ENCODE measurements at places on chromosomes 7 and 10.

DNA sequence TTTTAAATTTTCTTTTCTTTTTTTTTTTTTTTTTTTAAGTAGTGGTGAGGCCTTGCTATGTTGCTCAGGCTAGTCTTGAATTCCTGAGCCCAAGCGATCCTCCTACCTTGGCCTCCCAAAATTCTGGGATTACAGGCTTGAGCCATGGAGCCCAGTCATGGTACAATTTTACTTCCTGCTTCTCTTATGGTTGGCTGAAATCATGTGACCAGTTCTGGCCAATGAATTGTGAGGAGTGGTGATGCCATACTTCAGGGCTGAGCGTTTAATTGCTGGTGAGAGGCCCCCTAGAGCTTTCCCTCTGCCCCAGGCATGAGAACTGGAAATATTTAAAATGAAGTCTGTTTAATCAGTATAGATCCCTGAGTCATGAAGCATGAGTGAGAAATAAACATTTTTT is 22.2 kb upstream of the BAIAP2L1 start:
- no peak for DNase-seq

GRCh38 chr10:29541422-29542210 is 93.2 kb downstream of the SVIL start:
- DNase-seq: no peak

GRCh38 chr7:36852017-36852416 is 127.7 kb upstream of the AOAH start:
- peak; percentile 11 for DNase-seq

DNA sequence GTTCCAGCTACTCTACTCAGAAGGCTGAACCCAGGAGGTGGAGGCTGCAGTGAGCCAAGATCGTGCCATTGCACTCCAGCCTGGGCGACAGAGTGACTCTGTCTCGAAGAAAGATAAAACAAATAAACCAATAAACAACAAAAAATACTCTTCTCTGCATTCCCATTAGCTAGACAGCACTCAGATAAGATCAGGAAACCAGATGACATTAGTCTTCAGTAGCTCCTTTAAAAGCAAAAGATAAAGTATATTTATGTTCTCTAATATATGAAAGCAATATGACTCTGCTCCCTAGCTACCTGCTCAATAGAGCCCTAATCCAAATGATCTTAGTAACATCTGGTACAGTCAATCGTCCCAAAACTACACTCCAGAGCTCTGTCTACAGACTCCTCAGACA is 212.9 kb downstream of the ELMO1 start:
- no peak for DNase-seq

GRCh38 chr7:156618078-156618779 is 22.3 kb upstream of the RNF32 start:
- DNase-seq: no peak

- DNase-seq: peak; percentile 70
Measured at GRCh38 chr7:104207731-104208420, at the start of gene ORC5. Gene ORC5, minus strand, starts transcription at chr7:104208013. Its CDS starts 109 bp downstream, at chr7:104207904.

- no peak for DNase-seq
Measured at GRCh38 chr7:4888161-4888560, 4.6 kb upstream of the RADIL start.

GRCh38 chr10:22341190-22341925 is 3.9 kb upstream of the SPAG6 start:
- no peak for DNase-seq

DNA sequence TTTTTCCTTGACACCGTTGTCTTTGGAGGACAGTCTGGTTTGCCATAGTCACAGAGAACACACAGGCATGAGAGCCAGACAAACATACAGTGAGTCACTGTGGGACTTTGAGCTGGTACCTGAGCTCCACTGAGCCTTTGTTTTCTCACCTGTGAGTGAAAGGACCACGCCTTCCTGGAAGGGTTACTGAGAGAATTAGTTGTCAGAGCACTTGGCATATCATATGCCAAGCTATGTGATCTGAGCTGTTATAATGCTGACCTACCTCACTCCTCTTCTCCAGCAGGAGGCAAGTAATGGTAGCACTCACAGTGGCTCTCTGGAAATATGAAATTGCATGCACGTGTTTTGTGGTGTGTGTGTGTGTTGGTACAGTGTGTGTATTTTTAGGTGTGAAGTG is 59.7 kb downstream of the CXCL12 start:
- no peak for DNase-seq

- DNase-seq: no peak
Measured at GRCh38 chr10:64096941-64097340, 575.7 kb downstream of the REEP3 start.

DNA sequence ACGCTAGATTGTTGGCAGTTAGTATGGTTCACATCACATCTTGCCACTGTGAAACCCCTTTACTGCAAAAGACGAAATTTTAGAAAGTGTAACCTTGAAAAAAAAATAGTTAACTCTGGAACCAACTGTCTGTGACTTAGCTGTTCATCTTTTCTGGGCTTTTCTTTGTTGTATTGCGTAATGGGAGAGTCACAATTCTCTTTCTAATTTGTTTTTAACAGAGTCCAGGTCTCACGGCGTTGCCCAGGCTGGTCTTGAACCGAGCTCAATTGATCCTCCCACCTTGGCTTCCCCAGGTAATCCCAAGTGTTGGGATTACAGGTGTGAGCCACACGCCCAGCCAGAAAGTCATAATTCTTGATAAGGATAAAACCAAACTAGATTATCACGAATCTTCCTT is 14.5 kb downstream of the UBE3C start:
- no peak for DNase-seq

- no peak for DNase-seq
Measured at GRCh38 chr7:31767686-31768358, 80.8 kb downstream of the PPP1R17 start.

DNA sequence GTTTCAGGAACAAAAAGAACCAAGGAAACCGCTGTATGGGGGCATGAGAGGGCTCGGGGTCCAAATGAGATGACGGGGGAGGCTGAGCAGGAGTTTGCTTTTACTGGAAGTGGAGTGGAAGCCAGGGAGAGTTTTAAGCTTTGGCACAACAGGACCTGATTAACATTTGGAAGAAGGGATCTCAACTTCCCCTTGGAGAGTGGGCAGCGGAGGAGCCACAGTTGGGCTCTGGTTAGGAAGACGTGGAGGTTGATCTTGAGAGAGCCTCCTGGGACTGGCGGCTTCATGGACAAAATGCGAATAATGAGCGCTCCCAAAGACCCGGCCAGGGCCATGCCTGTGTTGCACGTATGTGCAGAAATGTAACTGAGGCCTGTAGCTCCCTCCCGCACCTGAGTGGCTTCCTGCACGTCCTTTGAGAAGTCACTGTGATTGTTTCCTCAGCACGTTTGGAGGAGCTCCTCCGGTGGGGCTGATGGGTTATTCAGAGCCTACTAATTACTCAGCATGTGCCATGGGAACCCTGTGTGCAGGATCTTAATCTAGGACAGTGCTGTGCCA is 595.3 kb upstream of the MGMT start:
- no peak for DNase-seq

- no peak for DNase-seq
Measured at GRCh38 chr10:34206935-34207268, 608.2 kb downstream of the PARD3 start.

GRCh38 chr7:455110-455928 is 64.3 kb downstream of the PDGFA start:
- no peak for DNase-seq

GRCh38 chr10:28359334-28359733 is 56.5 kb upstream of the MPP7 start:
- no peak for DNase-seq

- DNase-seq: no peak
Measured at GRCh38 chr10:117441812-117442443, 66.7 kb upstream of the PDZD8 start.

DNA sequence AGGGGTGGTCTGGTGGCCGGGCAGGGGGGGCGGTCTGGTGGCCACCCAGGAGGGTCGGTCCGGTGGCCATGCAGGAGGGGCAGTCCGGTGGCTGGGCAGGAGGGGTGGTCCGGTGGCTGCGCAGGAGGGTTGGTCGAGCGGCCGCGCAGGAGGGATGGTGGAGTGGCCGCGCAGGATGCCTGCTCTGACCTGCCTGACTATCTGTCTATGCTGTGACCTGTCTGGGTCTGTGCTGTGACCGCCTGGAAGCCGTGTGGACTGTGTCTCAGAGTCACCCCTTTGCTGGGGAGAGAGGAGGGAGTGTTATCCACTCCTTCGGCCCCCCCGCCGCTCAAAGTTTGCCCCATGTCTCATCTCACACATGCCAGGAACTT is 113.2 kb downstream of the ACTR3B start:
- DNase-seq: no peak

DNA sequence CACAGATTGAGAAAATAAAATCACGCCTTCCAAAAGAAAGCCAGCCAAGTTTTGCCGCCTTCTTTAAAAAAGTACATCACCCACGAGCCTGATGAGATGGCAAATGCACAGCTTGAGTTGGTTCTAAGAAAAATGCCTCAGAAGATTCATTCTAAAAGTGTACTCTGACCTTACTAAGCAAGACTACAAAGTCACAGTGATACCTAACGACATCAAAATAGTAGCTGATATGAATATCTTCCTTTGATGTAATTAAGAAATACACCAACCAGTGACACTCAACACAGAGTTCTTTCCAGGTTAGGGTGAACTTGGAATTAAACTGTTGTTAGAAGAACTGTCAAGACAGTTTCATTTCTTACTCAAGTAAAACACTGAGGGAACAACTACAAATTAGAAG is 78.0 kb upstream of the AMPH start:
- DNase-seq: no peak

DNA sequence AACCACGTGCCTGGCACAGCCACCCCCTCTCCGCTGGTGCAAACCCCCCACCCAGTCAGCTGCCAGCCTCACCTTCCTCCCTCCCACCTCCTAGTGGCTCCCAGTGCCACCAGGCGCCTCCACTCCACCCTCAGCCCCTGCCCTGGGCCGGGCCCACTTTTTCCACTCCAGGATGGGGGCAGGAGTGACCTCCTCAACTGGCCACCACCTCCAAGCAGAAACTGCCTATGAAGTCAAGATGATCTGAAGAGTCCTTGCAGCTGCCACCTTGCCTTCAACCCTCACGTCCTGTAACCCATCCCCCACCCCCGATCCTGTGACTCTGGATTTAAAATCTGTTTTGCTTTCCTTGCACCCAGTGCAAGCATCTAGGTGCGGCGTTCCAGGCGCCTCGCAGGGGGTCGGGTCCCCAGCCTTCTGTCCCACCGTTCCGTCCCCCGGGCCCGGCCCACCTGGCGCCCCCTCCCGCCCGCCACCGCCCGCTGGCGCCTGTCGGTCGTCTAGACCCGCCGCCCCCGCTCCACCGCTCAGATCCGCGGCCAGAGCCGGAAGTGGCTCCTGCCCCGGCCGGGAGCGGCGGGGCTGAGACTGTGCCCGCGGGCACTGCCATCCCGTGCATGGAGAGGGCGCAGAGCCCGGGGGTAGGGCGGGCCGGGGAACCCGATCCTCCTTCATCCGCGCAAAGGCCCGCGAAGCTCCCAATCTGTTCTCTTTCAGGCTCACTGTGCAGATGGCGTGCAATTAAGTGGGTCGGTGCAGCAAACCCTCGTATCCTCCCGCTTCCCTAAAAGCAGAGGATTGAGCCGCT is 51.2 kb upstream of the GTF2I start:
- peak; percentile 55 for DNase-seq

DNA sequence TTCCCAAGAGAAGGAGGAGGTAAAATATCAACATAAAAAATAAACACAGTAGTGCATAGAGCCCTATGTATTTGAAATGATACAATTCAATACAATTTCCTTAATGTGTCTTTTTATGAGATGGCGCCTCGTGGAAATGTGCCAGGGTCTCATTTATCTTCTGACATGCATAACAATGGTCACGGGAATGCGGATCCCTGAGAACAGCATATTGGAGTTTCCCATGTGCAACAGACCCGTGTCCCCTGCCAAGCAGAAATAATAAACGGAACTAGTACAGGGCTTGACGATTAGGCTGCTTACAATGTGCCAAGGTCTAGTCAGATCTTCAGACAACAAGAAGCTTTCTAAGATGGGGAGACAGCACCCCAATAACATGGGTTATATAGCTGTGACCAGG is 217.9 kb downstream of the ARHGAP21 start:
- no peak for DNase-seq

- DNase-seq: no peak
Measured at GRCh38 chr10:4830551-4830950, 4.5 kb downstream of the AKR1E2 start.

GRCh38 chr10:86255405-86256251 is 111.0 kb downstream of the GRID1 start:
- no peak for DNase-seq

DNA sequence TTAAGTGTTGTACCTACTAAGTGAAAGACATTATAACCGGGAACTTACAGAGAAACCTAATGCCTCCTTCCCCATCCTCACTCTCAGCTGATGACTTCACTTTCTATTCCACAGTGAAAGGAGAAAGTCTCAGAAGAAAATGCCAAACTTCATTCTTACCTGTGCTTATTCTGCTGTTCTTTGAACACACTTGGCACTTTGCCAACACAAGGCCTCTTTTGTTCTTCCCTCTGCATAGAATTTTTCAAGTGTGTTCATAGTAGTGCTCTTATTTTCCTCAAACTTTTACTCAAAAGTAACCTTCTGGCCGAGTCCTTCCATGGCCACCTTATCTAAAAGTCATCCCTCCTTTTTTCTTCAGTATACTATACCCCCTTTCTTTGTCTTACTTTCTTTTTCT is 59.4 kb upstream of the ETV1 start:
- no peak for DNase-seq

GRCh38 chr10:102117391-102118159 is 2.6 kb downstream of the LDB1 start:
- peak; percentile 60 for DNase-seq

DNA sequence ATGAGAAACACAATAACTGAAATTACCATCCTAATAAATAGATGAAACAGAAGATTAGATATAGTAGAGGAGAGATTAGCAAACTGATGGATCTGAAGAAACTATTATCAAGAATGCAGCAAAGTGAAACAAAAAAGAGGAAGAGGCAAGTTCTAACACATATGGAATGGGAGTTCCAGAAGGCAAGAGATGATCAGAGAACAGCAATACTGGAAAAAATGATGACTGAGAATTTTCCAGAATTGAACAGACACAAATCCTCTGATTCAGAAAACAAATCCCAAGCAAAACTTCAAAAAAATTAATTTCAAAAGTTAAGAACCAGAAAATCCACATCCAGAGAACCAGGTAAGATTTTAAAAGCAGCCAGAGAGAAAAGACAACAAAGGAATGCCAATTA is 20.2 kb upstream of the CYREN start:
- no peak for DNase-seq

- no peak for DNase-seq
Measured at GRCh38 chr7:32164341-32164996, 94.3 kb upstream of the PDE1C start.

DNA sequence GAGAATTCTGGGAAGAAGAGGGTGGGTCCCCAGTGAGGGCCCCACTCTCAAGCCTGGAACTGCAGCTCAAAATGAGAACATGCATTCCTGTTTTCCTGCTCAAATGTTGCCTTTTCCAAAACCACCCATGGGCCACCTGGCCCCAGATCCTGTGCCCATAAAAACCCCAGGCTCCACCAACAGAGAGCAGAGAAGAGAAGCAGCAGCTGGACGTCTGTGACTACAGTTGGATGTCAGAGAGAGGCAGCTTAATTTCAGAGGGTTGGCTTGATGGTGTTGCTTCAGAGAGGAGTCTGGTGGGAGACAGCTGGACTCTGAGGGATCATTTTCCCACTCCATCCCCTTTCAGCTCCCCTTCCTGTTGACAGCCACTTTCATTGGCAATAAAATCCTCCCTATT is 256.4 kb downstream of the FZD1 start:
- no peak for DNase-seq

GRCh38 chr10:76950354-76950753 is 687.3 kb downstream of the KCNMA1 start:
- DNase-seq: no peak

GRCh38 chr7:81871606-81872265 is 101.9 kb upstream of the HGF start:
- no peak for DNase-seq

Data from stimulated activated CD4-positive, alpha-beta T cell treated with anti-CD3 and anti-CD28 coated beads, TNF-alpha, amount 100 ng/mL, for 48 hours (primary cell).